ENCODE measurements at places on chromosomes 3 and 15. TPM values are rescaled to one million over a fixed set of nuclear protein-coding genes. Genes with fewer than 3 reads are reported as not detected.

Gene FETUB
- total RNA-seq, result not detected

Gene CLRN1
- not detected for total RNA-seq

Gene GABRR3
- not detected for total RNA-seq

Gene TJP1
- total RNA-seq, result 78.4 TPM

Gene RAP2B
- 18.1 TPM for total RNA-seq

Gene TUSC7
- total RNA-seq, result not detected

Gene CCDC71
- 28.9 TPM for total RNA-seq

Gene SAMMSON
- 25.3 TPM for total RNA-seq

Gene BFSP2
- total RNA-seq, result not detected

Gene ONECUT1
- not detected for total RNA-seq

Gene PLCL2
- total RNA-seq, result 6.9 TPM

Gene SLC12A1
- 0.68 TPM for total RNA-seq

Gene DHX30
- 68.4 TPM for total RNA-seq

Gene C15orf39
- total RNA-seq, result 22.7 TPM

Gene IL17RD
- 3.1 TPM for total RNA-seq

Gene THAP10
- 1.4 TPM for total RNA-seq

Gene GOLGA6D
- not detected for total RNA-seq

Gene AQR
- total RNA-seq, result 19.6 TPM

Gene CAMK2N2
- total RNA-seq, result not detected

Gene HES1
- 60.5 TPM for total RNA-seq

Gene LRRIQ4
- total RNA-seq, result not detected

Gene DAZL
- total RNA-seq, result not detected

Gene TLR9
- not detected for total RNA-seq

Gene PYGO1
- total RNA-seq, result 7.4 TPM

Gene ATP13A5
- not detected for total RNA-seq

Gene LTK
- total RNA-seq, result 0.35 TPM

DNA sequence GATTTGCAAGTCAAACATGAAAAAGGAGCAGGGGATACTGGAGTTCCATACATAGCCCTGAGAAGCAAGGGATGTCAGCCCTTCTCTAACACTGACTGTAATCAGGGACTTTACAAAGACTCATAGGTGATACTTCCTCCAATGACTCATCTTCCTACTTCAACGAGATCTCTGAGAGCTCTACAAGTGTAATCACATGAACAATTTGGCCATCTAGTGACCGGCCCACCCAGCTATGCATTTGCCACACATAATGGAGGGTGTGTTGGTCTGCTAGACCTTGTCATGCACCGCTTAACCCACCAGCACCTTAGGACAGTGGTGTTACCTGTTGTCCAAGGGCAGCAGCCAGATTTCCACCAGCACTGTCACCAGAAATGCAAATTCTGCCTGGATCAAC, 75.3 kb downstream of the NCEH1 start:
- DNase-seq, result no peak

GRCh38 chr15:25245801-25246622, 192.8 kb downstream of the UBE3A start:
- no peak for DNase-seq

- no peak for DNase-seq
Measured at GRCh38 chr15:60324706-60325438, 72.9 kb downstream of the ANXA2 start.

- DNase-seq, result no peak
Measured at GRCh38 chr15:70853973-70854665, at the start of gene LARP6. LARP6 (minus strand) TSS chr15:70854157; CDS start chr15:70854088, 69 bp downstream.

- DNase-seq, result no peak
Measured at GRCh38 chr15:68729789-68730411, 90.8 kb downstream of the ANP32A start.

- DNase-seq, result no peak
Measured at GRCh38 chr3:41569632-41570305, 370.5 kb downstream of the CTNNB1 start.

DNA sequence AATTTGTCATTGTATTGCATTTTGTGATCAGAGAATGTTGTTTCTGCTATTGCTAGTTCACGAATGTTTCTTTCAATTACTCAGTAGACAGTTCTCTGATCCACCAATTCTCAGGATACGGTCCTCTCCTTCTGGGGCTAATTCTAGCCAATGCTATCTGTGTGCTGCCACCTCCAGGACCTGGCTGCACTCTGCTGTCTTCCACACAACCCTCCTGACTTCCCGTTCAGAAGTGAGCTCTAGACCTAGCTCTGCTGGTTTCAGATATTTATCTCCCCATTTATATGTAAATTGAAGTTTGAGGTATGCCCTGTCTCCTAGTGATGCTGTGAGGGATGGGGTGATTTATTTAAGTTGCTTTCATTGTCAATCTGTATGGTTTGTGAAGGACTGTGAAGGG, 21.7 kb upstream of the UBL7 start:
- DNase-seq, result no peak

- DNase-seq, result no peak
Measured at GRCh38 chr3:105559856-105560255, 193.1 kb downstream of the ALCAM start.

DNA sequence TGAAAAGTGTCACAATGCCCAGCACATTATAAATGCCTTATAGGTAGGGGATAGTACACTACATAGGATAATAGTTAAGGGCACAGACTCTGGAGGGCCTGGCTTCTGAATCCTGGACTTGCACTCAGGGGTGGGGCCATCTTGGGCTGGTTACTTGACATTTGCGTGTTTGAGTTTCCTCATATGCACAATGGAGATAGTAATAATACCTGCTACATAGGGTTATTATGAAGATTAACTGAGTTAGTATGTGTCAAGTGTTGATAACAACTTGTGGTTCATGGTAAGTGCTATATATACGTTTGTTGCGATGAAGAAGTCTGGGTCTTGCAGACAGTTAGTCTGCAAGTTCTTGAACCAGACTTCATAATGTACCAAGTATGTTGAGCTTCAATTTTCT, 37.0 kb downstream of the MITF start:
- DNase-seq, result no peak

DNA sequence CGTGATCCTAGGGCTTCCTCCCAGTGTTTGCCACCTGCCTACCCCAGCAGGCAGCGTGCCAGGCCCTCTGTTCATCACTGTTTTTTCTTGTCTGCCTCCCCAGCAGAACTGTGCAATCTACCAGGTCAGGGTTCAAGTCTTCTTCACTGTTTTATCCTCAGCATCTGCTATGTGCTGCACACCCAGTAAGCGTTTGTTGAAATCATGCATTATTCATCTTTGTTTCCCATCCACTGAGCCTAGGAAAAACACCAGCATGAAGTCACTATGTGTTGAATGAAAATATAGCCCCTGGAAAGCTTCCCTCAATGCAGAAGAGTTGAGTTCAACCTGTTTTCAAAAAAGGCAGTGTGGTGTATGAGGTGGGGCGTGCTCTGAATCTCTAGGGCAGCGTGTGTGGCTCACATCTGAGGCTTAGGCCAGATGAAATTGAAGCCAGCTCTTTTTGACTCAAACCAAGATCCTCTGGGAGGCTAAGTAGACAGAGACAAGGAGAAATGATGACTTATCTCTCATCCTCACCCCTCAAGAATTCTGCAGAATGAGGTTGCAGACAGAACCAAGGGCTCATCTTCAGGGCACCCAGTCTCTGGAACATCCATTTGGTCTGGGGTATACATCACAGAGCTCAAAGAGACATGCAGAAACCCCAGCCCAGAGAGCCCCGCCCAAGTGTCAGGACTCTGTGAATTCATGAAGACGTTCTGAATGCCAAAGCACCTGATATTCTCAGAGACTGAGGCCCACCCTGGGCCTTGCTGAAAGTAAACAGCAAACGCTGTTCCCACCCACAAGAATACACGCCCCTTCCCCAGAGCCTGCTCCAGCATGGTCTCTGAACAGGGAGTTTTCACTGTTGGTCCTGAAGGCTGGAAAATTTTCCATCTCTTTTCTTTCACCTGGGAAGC, 5.7 kb upstream of the CAV3 start:
- no peak for DNase-seq

- DNase-seq, result no peak
Measured at GRCh38 chr15:42891569-42891968, 29.0 kb downstream of the TTBK2 start.

- no peak for DNase-seq
Measured at GRCh38 chr3:23594894-23595670, 210.7 kb upstream of the UBE2E1 start.

GRCh38 chr15:68335655-68336054, 58.1 kb downstream of the FEM1B start:
- no peak for DNase-seq

DNA sequence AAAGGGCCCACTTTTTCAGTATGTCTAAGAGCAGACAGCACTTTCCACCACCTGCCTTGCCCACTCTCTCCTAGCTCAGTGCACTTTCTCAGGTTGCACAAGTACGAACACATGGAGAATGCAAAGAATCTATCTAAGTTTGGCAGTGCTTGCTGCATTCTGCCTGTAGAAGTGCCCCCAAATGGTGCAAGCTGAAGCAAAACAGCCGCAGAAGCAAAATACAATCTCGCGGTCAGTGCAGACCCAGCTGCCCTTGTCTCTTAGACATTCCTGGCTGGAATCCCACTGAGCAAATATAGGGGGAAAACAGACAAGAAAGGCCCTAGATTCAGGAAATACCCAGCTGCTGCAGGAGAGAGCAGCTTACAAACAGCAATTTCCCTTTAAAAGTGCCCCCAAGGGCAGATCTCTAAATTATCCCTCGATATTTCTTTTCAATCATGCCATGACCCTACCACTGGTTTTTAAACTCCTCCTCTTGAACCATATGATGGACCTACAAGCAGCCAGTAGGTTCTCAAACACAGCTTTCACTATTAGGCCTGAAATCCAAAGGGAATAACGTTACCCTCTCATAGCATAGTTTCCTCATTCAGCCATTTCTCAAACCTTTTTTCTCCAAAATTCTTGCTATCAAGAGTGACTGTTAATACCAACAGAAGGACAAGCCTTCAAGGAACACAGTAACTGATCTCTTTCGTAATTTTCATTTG, 67.0 kb downstream of the TNIK start:
- no peak for DNase-seq

GRCh38 chr15:89338036-89338435, 3.4 kb upstream of the POLG start:
- no peak for DNase-seq

GRCh38 chr3:13192471-13193213, 119.4 kb upstream of the IQSEC1 start:
- no peak for DNase-seq

GRCh38 chr3:71425491-71426071, 157.9 kb downstream of the FOXP1 start:
- no peak for DNase-seq

GRCh38 chr3:194124193-194124592, 11.8 kb upstream of the HES1 start:
- DNase-seq, result no peak

DNA sequence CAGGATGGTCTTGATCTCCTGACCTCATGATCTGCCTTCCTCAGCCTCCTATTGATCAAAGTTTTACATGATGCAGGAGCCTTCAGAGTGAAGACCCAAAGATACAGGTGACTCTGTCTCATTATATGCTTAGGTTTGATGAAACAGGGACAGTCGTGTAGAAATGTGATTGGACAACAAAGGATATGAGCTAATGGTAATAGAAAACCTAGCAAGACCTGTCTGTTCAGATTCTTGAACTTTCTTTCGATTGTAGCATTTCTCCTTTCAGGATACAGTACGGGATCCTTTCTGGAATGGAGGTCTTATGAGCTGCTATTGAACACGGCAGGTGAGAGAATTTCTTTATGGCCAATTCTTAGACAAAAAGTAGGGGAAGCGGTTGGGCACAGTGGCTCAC, at the start of gene ACKR2:
Gene ACKR2, plus strand, starts transcription at position 244 of the 400 bp plus-strand sequence. CDS start 55,058 bp downstream, outside the sequence.
- DNase-seq, result no peak

- DNase-seq, result no peak
Measured at GRCh38 chr3:14148041-14148985, 23.5 kb downstream of the TMEM43 start.

DNA sequence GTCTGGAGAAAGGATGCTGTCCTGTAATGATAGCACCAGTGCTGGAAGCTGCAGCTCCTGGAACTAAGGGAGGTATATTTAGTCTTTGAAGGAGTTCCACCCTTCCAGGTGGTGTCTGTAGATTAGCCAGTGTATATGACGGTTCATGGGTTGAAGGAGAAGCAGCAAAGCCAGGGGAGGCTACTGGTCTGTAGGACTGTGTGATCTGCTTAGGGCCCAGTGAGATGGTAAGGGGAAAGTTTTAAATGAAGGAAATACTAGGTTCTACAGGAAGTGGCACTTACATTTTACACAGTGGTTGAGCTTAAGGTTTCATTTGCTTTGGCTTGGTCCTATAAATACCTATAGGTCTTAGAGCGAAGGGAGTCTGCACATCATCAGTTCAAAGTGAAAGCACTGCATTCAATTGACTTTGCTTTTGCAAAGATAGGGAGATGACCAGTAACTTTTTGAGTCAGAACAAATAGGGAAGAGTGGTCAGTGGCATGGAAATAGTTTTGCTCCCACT, 5.6 kb downstream of the SLC25A38 start:
- DNase-seq, result no peak

GRCh38 chr15:62782896-62783295, 259.7 kb upstream of the TPM1 start:
- DNase-seq, result no peak

DNA sequence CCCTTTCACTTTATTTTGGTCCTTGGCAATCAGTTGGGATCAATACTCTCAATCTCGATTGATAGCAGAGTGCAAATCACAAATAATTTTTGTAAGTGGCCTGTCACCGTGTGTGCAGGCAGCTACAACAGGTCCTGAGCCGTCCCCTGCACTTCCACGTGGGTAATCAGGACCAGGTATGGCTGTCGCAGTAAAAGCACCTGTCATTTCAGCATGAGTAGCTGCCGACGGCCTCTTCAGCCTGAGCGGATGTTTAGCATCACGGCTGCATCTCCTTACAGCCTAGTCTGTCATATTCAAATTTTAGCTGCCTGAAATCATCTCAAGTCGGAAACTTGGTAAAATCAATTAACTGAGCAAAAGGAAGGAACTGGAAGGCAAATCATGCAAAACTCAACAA, 53.0 kb upstream of the FOXP1 start:
- no peak for DNase-seq

GRCh38 chr3:33426068-33426467, 14.1 kb downstream of the UBP1 start:
- DNase-seq, result no peak

- DNase-seq, result no peak
Measured at GRCh38 chr15:69979783-69980182, 117.9 kb downstream of the TLE3 start.

DNA sequence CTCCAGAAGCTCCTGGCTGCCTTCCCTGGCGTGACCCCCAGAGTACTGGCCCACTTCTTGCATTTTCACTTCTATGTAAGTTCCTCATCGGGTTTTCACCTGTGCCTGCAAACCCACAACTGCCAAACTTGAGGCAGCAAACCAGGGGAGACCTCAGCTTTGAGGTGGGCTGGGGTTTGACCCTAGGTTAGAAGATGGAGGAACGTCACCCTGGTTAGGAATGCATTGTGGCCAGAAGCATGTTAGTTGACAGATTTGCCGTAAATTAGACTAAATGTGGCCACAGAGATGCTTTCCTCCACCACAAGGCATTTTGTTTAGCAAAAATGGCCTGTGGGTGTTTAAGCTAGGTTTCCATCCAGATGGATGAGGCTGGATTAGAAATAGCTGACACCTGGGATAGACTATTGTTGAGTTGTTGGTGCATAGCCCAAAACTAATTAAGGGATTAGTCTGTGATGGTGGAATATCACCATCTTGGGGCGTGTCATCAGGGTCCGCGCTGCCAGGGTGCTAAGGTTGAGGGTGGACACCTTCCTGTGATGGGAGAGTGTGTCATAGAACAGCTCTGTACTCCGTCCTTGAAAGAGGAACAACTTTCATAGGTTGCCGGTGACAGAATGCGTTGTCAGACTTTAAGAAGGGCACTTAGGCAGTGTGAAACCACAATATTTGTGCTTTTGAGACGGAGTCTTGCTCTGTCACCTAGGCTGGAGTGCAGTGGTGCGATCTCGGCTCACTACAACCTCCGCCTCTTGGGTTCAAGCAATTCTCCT, 3.6 kb downstream of the NISCH start:
- no peak for DNase-seq

All from thoracic aorta (tissue), 2 donors.